H1 (cell line): ENCODE measurements at places on chromosomes 5 and 9. TPM values are rescaled to one million over a fixed set of nuclear protein-coding genes. Genes with fewer than 3 reads are reported as not detected.

DNA sequence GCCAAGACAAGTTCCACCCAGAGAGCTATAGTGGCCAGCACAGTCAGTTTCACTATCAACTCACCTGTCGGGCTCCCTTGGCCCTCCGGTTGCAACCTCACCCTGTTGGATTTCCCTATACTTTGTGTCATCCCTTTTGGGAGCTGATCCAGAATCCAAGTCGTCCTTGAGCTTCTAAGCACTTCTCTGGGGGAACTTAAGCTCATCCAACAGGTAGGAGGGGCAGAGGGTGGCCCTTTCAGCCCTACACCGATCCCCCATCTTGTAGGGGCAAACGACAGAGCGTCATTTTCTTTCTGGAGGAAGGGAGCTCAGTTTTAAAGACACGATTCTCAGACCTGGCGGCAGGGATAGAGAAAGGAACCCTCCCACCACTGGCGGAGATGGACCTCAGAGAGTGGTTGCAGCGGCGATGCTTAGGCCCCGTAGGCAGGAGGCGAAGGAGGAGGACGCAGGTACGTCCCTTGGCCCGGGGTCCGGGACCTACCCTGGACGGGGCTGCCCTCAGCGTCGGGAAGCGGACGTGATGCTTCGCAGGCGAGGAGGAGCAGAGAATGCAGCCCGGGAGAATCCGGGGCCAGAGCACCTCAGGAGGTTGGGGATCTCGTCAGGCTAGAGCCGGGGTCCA, 519 bp downstream of the ZER1 start:
- DNase-seq: no peak

Gene RGS7BP
- total RNA-seq: 2.3 TPM in 2 replicates

DNA sequence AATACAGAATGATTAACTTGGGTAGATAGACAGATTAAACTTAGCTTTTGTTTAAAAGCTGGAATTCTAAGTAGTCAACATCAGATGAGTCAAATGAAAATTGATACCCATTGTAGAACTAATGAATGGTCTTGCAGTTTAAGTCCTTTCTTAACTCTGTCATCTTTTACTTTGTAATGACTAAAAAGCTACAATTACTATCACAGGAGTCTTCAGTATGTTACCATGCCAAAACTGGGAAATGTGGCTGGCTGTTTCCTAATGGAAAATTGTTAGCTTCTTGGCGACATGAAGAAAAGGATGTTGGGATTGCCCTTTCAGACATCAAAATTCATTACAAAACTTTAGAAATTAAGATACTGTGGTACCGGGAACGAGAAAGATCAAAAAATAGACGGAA, 20.2 kb upstream of the ANXA1 start:
- DNase-seq: no peak

Gene ITK
- not detected in 2 replicates for total RNA-seq

GRCh38 chr5:68134669-68135313, 80.8 kb upstream of the PIK3R1 start:
- DNase-seq: no peak

DNA sequence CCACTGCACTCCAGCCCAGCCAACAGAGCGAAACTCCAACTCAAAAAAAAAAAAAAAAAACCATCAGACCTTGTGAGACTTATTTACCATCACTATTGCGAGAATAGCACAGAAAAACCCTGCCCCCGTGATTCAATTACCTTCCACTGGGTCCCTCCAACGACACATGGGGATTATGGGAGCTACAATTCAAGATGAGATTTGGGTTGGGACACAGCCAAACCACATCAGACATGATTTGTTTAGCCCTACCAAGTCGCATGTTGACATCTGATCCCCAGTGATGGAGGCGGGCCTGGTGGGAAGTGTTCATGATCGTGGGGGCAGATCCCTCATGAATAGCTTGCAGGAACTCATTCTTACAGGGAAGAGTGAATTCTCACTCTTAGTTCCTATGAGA, 26.6 kb downstream of the MYO10 start:
- no peak for DNase-seq

GRCh38 chr9:14424983-14425382, 111.0 kb upstream of the NFIB start:
- no peak for DNase-seq

Gene GKAP1
- 5.3 and 5.7 TPM in 2 replicates for total RNA-seq

Gene FAM169A
- total RNA-seq: 78.7 and 83.1 TPM in 2 replicates

DNA sequence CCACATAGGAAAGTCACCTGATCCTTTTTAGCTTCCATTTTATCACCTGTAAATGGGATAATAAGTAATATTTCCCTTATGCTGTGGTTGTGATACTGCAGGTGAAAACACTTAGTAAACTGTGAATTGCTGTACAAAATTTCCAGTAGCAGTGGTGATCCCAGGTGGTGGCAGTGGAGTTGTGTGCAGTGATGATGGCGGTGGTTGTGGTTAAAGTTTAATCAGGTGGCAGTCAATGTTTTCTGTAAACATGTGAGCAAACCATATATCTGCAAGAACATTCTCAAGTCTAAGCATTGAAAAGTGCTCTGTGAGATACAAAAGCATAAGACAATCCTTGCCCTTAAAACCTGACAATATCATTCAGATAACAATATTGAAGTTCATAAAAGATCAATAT, 480.2 kb downstream of the RASEF start:
- DNase-seq: no peak

GRCh38 chr9:136327304-136327974, at the start of gene GPSM1:
GPSM1 (plus strand) TSS chr9:136327539; CDS start chr9:136327696, 157 bp downstream.
- no peak for DNase-seq

Gene ZNF883
- total RNA-seq: 19.2 and 20.2 TPM in 2 replicates

Gene MARCHF3
- 12.0 and 14.0 TPM in 2 replicates for total RNA-seq

Gene KDM3B
- 78.1 and 79.7 TPM in 2 replicates for total RNA-seq

- DNase-seq: no peak
Measured at GRCh38 chr9:79104951-79105350, 466.8 kb upstream of the TLE4 start.

GRCh38 chr9:99264070-99264680, 42.1 kb downstream of the SEC61B start:
- no peak for DNase-seq

DNA sequence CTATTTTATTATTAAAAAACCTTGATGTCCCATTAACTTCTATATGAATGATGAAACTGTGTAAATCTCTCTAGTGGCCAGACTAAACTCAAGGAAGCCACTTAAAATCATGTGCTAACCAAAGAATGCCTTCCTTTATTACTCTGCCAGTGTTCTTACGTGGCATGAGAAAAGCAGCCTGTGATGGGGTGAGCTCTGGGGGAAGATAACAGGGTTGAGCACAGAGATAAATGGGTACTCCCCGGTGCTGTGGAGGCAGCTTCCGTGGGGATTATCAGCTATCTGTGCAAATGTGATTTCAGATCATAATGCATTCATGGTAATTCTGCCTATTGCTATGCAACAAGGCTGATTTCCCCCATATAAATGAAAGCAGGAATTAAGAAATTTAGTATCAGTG, 181.3 kb downstream of the CAVIN4 start:
- DNase-seq: no peak

Gene TMEM215
- total RNA-seq: 0.36 and 0.67 TPM in 2 replicates

DNA sequence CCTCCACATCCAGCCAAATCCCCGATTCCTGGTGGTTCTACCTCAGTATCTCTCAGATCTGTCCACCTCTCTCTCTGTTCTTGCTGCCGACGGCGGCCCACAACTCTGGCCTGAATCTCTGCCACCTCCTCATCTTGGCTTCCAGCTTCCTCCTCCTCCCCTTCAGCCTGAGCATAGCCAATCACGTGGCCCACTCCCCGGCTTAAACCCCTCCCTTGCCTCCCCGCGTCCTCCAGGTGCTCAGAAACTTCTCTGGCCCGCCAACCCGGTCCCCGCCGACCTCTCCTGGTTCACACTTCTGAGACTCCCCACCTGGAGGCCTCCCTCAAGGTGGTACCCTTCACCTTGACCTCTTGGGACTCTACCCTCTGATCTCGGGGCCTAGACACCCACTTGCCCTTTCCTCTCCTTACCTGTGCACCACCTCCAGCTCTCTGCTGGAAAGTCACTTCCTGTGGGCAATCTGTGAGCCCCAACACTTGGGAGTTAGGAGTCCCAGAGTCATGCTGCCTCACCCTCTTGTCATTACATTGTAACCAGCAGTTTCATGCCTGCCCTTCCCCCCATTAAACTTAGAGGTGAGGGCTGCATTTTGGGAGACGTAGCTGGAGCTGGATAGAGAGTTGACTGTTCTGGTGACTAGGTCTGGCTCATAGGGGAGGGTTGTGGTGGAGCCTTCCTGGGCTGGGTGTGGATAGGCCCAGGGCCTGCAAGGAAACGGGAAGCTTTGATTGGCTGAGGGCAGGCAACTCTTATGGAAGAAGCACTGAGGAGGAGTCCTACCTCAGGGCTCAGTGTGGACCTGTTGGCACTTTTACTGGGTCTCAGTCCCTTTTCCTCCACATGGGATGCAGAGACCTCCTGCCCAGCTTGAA, 4.5 kb upstream of the SET start:
- peak; percentile 78 for DNase-seq

- peak; percentile 68 for DNase-seq
Measured at GRCh38 chr5:154850255-154851062, at the start of gene FAXDC2. FAXDC2 (minus strand) TSS chr5:154850603; CDS start chr5:154838178, 12,425 bp downstream.

GRCh38 chr5:175765858-175766257, 105.5 kb upstream of the CPLX2 start:
- DNase-seq: no peak
